ENCODE measurements at places on chromosomes 7 and 10.

DNA sequence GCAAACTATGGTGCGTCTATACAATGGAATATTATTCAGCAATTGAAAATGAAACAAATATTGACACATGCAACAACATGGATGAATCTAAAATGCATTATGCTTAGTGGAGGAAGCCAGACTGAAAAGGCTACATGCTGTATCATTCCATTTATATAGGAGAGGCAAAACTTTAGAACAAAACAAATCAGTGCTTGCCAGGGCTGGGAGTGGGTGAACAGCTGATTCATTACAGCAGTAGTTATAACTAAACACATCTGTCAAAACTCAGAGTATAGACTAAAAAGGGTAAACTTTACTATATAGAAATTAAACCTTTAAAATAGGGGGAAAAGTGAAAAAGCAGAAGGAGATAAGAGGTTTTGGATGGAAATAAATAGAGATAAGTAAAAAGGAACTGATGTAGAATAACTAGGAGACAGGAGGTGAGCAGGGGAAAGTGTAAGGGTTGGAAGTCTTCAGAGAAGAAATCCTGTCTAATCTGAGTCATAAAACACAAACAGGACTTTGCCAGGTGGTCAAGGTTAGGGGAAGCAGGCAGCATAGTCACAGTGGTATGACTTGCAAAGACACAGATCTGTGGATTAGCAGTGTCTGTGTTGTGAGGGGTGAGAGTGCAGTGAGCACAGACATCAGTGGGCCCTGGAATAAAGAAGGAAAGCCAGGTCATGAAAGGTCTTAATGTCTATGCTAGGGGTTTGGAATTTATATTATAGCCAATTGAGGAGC, 349.8 kb downstream of the PHTF2 start:
- DNase-seq: no peak

DNA sequence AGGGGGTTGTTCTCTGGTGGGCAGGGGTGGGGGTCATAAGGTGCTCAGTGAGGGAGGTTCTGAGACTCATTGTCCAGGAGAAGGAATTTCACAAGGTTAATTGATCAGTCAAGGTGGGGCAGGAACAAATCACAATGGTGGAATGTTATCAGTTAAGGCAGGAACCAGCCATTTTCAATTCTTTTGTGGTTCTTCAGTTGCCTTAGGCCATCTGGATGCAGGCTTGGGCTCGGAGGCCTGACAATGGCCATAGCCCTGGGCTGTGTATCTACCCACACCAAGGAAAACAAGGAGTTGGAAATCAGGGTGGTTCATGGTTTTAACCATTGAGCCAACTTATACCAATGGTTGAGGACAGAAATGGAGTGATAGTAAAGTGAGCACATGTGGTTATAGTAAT, 1221.8 kb downstream of the TYW1 start:
- no peak for DNase-seq

- DNase-seq: no peak
Measured at GRCh38 chr10:124640056-124640455, 104.1 kb downstream of the FAM53B start.

DNA sequence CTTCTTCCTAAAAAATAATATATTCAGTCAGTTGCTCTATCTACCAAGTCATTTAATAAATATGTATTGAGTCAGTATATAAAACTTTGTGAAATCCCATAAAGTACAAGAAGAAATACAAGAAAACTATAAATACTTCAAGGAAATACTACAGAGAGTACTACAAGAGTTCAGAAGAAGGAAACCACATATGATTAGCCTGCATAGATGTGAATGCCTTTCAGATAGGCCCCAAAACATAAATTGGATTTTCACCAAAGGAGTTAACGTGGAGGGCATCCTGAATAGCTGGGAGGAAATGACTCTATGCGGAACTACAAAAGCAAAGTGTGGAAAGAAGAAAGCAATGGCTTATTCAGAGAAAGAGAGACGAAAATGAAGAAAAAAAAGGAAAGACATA, 120.1 kb downstream of the LRRN3 start:
- DNase-seq: no peak

DNA sequence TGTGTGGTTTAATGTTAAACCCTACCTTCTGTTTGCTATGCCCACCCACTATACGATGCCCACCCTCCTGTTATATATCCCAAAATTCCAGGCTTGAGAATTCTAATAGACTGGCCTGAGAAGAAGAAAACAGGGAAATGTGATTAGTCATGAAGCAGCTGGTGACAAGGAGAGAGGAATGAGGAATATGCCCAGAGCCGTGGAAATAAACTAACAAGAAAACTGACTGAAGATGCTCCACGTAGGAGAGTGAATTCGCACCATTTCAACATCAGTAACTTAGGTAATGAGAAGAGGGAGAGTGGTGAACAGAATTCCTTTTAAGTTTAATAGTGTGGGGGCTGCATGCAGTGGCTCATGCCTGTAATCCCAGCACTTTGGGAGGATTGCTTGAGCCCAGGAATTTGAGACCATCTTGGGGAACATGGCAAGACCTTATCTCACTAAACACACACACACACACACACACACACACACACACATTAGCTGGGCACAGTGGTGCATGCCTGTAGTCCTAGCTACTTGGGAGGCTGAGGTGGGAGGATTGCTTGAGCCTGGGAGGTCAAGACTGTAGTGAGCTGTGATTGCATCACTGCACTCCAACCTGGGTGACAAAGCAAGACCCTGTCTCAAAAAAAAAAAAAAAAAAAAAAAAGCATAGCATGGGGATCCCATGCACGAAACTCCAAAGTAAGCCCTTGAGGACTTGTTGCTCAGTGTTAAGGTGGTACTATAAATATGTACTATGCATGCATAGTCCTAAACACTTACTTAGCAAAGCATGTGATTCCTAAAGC, 16.1 kb upstream of the SYPL1 start:
- no peak for DNase-seq

DNA sequence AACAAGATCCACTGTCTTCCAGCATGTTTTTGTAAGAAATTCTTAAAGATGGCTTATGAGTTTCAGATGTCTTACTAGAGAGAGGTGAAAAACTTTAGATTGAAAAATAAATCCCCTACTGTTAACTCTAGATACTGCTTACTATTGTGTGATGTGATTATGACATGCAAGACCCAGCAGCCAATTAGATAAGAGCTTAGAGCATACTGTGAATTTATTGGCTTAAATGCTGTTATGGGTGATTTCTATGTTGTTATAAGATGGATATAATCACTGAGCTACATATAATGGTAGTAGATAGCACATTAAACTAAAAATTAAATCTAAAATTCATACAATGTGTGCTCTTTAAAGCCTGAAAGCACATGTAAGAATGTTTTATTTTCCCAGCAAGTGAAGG, at the start of gene RNF133:
TSS of gene RNF133 (minus strand) at position 101 of the 400 bp plus-strand sequence. CDS start 199 bp downstream, outside the sequence.
- no peak for DNase-seq

DNA sequence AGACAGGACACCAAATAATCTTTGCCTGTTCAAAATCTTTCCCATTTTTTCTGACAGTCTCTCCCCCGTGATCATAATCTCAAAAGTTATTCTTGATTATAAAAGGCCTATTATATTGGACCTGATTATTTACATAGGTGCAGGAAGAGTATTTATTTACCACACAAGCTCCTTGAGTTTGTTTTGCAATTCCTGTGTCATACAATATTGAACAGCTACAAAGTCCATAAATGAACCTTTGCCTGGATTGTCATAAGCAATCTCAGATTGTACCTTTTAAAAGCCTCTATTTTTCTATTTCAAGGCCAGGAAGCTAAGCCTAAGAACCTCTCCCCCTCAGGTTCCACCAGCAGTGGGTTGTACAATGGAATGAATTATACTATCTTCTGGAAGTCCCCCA, 183.9 kb upstream of the MEOX2 start:
- no peak for DNase-seq

GRCh38 chr7:50068850-50069551, 24.0 kb downstream of the ZPBP start:
- peak; percentile 9 for DNase-seq

DNA sequence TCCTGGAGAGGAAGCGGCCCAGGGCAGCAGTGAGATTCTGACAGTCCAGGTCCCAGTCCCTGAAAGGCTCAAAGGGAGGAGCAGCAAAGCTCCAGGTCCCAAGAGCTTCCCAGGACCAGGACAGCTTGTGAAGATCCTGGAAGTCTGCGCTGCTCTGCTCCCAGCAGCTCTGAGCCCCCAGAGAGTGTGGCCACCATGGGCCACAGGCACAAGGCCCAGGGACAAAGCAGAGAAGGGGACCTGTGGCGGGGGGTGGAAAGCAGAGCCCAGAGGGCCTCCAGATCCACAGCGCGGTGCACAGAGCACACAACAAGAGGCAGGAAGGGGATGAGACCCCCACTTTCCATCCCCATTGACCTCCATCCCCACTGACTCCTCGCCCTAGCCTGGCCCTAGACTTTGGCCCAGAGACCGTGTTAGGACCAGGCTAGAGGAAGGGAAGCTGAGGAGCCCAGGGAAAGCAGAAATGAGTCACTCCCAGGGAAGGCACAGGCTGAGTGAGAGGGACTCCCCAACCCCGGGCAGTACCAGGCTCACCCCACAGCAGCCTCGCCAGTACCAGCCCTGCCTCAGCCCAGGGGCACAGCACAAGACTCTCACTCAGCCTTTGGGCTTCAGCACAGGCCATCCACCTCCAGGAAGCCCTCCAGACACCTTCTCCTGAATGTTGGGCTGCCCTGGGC, 75.5 kb downstream of the GRID1 start:
- no peak for DNase-seq

- DNase-seq: no peak
Measured at GRCh38 chr7:24724451-24725190, 32.6 kb downstream of the GSDME start.

DNA sequence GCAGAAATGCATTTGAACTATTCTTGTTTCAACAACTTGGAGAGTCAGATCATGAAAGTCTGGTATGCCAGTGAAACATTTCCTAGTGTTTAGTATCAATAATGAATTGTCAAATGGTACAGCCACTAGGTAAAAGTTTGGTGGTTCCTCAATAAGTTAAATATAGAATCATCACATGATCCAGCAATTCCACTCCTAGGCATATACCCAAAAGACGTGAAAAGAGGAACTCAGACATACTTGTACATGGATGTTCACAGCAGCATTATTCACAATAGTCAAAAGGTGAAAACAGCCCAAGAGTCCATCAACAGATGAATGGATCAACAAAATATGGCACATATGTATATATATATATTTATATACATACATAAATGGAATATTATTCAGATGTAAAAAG, 67.0 kb upstream of the HPS1 start:
- DNase-seq: no peak

DNA sequence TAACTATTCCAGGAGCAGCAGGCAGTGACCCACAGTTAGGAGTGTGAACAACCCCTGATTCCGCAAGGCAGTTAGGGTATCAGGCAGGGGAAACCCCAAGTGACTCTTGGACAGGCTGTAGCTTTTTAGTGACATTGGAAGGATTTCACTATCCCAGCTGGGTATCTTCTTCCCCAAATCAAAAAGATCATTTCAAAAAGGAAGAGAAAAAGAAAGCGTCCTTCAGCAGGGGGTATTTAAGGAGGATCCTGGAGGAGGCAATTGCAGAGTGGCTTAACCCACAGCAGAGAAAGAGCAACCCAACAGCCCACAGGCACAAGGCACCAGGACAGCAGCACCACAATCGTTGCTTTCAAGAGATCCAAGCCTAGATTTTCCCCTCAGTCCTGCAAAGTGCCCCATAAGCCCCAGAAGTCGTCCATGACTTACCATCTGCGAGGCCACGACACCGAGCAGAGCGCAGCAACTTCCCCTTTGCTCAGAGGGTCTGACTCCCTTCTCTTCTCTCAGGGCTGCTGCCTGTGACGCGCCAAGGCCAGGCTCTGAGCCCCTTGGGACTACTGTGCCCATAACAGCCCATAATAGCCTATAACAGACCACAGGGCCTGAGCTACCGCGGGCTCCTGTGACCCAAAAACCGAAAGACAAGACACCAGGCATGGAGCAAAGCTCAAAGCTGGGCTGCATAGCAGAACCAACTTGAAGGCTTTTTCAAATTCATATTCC, 19.8 kb downstream of the PIK3AP1 start:
- DNase-seq: no peak

DNA sequence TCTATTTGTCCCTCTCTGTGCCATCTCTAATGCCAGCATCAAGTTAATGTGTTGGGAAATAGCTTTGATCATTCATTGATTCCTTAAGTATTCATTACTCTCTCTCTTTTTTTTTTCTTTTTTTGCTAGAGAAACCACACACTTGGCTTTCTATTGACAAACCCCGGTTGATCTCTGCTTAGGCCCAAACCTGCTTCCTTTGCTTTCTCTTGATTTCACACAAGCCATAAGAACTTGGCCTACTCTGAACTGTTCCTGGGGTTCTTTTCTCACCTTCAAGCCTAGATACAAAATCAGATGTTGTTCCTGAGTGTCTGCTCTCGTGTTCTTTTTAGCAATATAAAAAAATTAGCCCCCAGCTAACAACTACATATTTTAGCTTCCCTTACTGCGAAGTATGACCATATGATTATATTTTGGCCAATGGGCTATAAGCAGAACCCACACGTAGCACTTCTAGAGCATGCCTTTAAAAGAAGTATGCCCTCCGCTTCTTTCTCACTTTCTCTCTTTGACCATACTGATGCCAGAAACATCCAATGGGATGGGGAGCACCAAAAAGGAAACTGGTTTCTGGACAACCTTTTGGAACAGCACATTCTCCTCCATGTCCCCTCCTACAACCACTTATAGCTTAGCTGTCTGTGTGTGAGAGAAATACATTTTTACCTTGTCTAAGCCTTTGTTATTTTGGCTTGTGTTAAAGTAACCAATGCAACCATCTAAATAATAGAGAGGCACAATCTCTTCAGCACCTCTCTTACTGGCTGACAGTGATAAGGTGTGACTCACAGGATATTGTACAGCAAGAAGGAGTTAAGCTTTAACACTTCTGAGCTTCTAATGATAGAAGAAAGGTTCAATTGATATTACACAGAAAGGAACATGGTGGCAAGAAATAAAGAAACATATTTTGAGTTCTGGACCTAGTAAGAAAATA, 96.6 kb upstream of the LRRN3 start:
- no peak for DNase-seq

GRCh38 chr10:118332236-118332635, 9.9 kb downstream of the FAM204A start:
- DNase-seq: no peak

- no peak for DNase-seq
Measured at GRCh38 chr10:43282881-43283280, 16.0 kb upstream of the RASGEF1A start.

- no peak for DNase-seq
Measured at GRCh38 chr10:110335314-110336064, 30.8 kb upstream of the SMNDC1 start.

- no peak for DNase-seq
Measured at GRCh38 chr7:53191191-53191695, 155.8 kb downstream of the POM121L12 start.

GRCh38 chr7:150567169-150567568, at the start of gene GIMAP4:
Gene GIMAP4, plus strand, starts transcription at chr7:150567390. Its CDS starts 2,512 bp downstream, at chr7:150569902.
- no peak for DNase-seq
